ENCODE measurements at places on chromosomes 12 and 14.

DNA sequence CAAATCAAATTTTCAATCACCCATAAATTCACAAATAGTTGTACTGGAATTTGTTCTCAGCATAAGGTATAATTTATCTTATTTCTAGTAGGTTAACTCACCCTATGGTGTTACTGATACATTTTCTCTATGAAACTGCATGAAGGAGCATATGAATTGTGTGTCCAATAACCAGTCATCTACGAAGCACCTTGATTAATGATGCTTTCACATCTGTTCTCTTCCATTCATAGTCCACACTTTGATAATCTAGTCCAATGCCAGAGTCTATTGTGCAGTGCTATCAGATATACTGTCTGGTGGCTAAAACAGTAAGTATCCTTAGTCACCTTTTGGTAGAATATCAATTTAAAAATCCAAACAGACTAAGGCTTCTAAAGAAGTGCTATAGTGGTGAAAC lies 876.0 kb downstream of the RPS29 start:
- no peak for DNase-seq

DNA sequence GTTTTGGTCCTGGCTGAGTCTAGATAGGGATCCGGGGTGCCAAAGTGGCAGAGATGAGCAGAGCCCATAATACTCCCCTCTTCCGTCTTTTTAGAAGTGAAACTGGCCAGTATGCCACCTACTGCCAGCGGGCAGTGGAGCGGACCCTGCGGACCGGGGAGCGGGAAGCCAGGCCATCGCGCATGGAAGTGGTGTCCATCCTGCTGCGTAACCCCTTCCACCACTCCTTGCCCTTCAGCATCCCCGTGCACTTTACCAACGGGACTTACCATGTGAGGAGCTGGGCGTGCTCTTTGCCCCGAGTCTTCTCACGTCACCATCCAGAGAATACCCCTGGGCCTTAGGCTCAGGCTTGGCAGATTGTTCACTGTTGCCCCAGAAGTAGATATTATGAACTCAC lies 21.0 kb downstream of the PIGH start:
- DNase-seq, result no peak

- DNase-seq, result no peak
Observed at GRCh38 chr14:65159281-65160062, 57.2 kb upstream of the MAX start.

GRCh38 chr12:66044731-66045130 lies 85.8 kb downstream of the LLPH start:
- peak; percentile 56 for DNase-seq

- no peak for DNase-seq
Observed at GRCh38 chr12:67881565-67881964, 107.7 kb upstream of the IFNG-AS1 start.
